ENCODE measurements at places on chromosomes 1 and 21.

DNA sequence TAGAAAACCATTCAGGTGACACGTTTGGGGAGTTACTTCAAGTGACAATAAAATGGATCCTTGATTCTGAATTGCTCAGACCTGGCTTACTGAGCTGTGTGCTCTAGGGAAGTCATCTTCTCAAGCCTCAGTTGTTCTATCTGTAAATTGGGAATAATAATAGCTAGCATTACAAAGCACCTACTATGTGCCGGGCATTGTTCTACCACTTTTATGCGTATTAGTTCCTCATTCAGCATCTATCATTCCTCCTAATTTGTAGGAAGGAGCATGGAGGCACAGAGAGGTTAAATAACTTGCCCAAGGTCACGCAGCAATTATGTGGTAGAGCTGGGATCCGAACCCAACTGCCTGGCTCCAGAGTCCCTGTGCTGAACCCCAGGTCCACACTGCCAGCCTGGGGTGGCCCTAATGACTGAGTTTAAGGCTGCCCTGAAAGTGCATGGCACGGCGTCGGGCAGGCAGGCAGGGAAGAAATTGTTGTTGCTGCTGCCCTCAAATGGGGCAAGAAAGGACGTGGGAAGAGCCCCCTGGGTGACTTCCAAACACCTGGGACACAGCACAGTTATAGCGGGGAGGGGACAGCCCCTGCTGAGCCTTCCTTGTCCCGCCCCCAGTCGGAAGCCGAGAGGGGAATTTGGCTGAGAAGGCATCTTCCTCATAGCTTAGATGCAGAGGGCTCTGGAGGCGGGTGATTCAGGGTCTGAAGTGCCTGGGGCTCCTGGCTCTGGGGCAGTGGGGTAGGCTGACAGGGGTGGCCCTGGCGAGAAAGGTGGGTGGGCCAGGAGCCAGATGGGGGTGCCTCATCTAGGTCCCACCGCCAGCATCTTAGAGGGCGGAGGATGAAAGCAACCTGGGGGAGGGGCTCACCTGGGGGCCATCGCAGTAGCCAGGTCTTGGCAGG, 86.5 kb upstream of the IFFO2 start:
- DNase-seq = no peak

GRCh38 chr1:244768186-244768585, 67.3 kb upstream of the COX20 start:
- DNase-seq = no peak

GRCh38 chr1:56199956-56200355, 379.4 kb downstream of the PLPP3 start:
- no peak for DNase-seq

GRCh38 chr1:94686882-94687281, 133.3 kb upstream of the SLC44A3 start:
- no peak for DNase-seq

- DNase-seq = no peak
These were observed 968.1 kb upstream of the ADGRL4 start for GRCh38 chr1:79974659-79975058.

GRCh38 chr1:1069711-1070676, 4.1 kb downstream of the RNF223 start:
- no peak for DNase-seq

DNA sequence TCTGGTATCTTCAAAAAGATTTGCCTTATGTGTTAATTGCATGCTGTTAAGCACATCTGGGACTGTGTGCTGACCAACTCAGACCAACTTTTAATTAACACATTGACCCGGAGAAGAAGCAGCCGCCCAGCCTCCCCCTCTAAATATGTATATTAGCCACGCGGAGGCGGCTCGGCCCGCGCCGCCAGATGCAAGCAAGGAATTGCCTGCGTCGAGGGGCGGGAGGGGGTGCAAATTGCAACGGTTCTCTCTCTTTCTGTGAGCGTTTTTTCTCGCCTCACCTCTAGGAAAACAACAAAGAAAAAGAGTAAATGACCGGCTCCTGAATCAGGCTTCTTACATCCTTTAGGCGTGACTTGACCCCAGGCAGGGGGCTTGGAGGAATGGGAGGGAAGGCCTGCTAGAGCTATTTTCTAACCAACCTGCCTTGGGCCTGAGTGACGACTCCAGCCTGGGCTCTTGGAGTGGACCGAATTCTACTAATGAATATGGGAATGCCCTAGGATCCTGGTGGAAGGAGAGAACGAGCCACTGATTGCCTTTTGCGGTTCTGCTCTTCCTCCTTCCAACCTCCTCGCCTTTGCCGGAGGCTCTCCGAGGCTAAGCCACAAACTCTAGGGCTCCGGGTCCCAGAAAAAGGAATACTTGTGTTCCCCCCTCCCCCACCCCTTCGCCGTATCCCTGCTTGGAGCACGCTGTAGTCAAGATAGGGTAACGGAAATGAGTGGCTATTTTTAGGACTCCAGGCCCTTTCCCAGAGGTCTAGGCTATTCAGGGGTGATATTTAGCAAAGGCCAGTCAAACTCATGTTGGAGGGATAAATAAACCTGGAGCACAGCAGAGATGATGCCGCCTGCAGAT, 417.0 kb upstream of the ESRRG start:
- DNase-seq = no peak

DNA sequence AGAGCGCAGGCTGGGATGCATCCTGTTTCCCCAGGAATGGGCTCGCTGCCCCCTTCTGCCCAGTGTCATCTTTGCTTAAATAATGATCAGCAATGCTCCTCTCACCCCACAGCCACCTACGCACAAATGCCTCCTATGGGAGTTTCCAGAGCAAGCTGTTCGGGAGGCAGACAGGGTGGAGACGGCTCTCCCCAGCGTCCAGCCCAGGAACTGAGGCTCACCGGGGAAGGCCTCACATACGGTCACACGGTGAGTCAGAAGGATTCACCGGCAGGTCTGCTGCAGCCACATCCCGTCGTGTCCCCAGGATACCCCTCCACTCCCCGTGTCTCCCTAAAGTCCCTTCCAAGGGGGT, 40.3 kb upstream of the RUNX3 start:
- DNase-seq = peak; percentile 41

GRCh38 chr1:115952547-115952946, 23.8 kb upstream of the SLC22A15 start:
- no peak for DNase-seq

GRCh38 chr1:100353988-100354387, 1.7 kb downstream of the CDC14A start:
- no peak for DNase-seq

DNA sequence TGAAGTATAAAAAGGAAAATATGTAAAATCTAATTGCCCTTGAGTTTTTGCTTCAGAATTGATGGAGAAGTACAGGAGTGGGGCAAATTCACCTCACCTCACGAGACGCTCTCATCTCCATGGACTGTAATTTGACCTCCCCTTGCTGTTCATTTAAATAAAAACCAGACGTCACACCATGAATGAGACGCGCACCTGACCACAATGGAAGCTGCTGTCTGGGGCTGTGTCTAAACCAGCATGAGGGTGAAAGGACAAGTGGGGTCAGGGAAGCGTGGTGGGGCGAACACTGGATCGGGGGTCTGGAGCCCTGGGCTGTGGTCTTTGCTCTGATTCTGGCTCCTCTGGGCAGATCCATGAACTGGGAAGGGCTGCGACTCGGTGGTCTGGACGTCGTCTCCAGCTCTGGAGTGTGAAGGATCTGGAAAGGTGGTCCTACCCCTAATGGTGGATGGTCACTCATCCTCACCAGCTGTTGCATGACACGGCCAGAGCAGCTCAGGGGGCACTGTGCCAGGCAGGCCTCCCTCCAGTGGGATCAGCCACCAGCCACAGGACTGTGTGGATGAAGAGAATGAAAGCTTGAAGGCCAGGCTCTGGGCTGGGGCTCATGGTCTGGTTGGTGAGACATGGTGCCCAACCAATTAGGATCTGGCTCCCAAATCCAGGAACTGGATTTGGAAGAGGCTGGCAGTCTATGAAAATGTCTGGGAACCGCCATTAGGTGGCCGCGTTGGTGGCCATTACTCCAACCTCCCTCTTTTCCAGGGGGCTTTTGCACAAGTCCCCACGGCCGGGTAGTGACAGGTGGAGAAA, 728.6 kb downstream of the PTPRU start:
- no peak for DNase-seq

- no peak for DNase-seq
These were observed 156.7 kb downstream of the DMRTA2 start for GRCh38 chr1:50266509-50266908.

- no peak for DNase-seq
These were observed 247.1 kb upstream of the RAB4A start for GRCh38 chr1:229023651-229024300.

- no peak for DNase-seq
These were observed 34.0 kb downstream of the TMEM53 start for GRCh38 chr1:44640200-44640853.

DNA sequence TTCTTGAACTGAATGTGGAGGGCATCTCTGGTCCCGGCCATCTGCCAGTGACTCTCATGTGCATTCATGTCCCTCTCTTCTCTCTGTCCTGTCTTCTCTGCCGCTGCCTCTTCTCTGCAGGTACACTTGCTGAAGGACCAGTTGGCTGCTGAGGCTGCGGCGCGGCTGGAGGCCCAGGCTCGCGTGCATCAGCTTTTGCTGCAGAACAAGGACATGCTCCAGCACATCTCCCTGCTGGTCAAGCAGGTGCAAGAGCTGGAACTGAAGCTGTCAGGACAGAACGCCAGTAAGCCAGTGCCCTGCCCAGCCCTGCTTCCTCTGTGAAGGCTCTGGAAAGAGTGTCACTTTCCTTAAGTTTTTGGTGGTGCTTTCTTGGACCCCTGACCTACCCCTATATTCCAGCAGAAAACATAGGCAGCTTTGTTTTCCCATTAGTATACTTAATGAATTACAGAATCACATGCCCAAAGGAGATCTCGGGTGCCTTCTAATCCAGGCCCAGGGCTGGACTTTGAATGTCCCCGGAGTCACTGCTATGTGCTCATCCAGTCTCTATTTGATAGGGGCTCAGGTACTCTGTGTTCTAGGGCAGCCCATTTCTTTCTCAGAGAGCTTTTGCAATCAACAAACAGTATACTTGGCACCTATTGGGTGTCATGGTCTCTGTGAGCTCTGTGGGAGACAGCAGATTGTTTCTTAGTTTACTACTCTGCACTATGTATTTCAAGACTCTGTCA, 11.2 kb downstream of the SPATA46 start:
- DNase-seq = no peak

- no peak for DNase-seq
These were observed 60.4 kb upstream of the NBPF3 start for GRCh38 chr1:21379571-21379970.

GRCh38 chr1:236530959-236531358, 7.2 kb downstream of the LGALS8 start:
- no peak for DNase-seq

DNA sequence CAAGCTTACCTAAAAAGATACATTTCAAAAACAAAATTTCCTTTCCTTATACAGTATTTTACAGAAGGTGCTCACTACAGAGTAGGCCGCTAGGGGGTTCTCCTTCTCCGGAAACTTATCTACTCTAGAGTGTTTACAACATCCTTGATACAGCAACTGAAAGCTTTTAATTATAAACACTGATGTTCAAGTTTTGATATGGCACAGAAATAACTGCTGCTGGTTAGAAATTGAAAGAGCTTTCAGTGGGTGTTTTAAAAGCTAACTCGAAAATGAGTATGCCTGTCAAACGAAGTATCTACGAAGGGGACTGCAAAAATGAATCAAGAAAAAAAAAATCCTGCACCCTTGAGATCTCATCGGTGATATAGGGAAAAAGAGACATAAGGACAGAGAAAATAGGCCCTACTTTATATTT, 1.0 kb downstream of the YOD1 start:
- no peak for DNase-seq

DNA sequence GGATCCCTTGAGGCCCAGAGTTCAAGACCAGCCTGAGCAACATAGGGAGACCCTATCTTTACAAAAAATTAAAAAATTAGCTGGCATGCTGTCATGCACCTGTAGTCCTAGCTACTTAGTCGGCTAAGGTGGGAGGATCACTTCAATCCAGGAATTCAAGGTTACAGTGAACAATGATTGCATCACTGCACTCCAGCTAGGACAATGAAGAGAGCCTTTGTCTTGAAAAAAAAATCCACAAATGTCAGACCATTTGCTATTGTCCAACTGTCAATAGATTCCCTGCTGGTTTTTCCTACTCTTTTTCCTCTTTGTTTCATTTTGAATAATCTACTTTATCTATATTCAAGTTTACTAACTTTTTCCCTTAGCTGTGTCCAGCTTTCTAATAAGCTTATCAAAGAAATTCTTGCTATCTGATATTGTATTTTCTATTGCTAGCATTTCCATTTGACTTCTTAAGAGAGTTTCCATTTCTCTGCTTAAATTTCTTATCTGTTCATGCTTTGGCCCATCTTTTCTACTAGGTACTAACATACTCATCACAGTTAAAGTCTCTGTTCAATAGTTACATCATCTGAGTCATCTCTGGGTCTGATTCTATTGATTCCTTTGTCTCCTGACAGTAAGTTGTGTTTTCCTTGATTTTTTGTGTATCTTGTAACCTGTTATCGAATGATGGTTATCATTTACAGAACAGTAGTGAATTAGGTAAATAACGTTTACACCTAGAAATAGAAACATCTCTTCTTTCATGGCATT, 14.8 kb downstream of the MT1HL1 start:
- no peak for DNase-seq

DNA sequence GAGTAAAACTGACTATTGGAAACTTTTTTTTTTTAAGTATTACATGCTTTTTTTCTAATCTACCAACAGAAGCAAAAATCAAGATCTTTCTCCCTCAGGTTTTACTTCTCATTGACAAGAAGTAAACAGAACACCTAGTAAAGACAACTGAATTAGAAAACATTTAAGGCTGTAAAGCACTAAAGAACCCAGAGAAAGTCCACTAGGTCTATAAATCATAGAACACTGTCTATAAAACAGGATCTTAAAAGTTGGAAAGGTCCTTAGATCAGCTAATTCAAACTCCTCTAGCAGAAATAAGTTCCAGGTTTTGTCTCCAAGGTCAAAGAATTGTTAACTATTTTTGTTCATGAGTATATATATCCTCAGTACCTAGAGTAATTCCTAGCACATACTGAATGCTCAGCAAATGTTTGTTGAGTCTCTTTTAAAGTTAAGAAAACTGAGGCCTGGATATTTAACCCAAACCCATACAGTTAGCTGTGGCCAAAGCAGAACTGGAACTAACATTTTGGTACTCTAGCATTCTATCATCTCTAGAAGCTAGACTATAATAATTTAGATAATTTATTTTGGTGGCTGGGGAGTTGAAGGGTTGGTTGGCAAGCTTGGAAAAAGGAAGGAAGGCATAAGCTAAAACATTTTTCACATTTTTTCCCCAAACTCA, 3.0 kb downstream of the EPS15 start:
- DNase-seq = no peak

GRCh38 chr1:10716840-10717239, 79.6 kb downstream of the CASZ1 start:
- DNase-seq = no peak
